ENCODE measurements at places on chromosomes 2 and 18.
A peak's percentile ranks its signal among the peaks of the same experiment; 100 is the strongest.

- DNase-seq: no peak
These were observed 167.5 kb downstream of the ALK start for GRCh38 chr2:29753671-29754444.

DNA sequence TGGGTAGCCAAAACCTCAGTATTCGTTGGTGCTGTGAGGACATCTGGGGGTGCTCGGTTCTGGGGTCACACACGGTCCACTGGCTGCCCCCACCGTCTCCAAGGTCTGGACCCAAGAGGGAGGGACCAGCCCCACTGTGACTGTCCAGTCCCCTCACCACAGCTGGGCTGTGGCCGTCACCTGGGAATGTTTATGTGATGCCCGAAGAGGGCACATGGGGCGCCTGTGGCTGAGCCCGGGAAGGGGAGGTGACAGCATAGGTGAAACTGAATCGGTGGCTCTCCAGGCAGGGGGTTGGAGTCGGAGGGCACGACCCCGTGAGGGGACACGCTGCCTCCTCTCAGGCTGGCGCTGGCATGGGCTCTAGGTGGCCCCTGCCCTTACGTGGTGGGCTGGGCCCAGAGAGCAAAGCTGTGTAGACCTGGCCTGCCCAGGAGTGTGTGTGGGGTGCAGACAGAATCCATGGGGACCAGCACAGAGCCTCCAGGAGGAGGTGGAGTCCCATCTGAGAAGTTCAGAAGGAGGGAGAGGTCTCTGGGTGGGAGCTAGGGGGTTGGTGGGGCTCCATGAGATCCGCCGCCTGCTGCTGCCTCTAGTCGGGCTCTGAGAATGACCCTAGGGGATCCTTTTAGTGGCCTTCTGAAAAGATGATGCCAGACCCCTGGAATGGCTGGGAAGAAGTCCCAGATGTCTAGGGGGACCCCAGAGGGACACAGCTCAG is 1.8 kb downstream of the BOK start:
- DNase-seq: no peak

DNA sequence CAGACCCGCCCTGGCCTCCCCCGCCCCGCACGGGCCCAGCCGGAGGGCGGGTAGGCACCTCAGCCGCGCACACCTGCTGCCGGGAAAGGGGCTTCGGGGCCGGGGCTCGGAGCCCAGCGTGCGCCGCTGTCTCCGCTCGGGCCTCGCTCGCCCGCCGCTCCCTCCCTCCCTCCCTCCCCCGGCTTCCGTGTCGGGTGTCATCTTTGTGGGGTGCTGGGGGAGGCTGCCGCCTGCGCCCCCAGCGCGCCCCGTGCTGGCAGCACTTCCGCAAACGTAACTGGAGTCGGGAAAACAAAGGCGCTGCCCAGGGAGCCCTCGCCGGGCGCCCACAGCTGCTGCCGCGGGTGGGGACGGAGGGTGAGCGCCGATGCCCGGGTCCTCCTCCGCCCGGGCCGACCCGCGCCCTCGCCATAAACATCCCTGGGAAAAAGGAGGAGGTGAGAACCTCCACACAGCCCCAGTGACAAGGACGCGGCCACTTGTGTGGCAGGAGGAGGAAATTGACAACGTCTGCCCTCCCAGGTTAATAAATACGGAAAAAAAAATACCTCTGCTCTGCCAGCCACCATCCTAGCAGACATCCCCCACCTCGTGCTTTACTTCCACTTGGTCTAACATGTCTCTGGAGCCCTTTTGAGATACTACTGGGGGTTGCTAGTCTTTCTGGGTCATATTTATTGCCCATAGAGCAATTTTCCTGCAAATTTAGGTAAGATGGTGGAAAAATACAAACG is 550 bp downstream of the MFSD6 start:
- peak; percentile 76 for DNase-seq

- DNase-seq: no peak
These were observed 73.0 kb downstream of the MYO1B start for GRCh38 chr2:191318037-191318728.

- peak; percentile 21 for DNase-seq
These were observed 60.7 kb downstream of the TTC27 start for GRCh38 chr2:32688541-32688940.

GRCh38 chr2:29011418-29012060 is 30.4 kb downstream of the TOGARAM2 start:
- DNase-seq: peak; percentile 32

DNA sequence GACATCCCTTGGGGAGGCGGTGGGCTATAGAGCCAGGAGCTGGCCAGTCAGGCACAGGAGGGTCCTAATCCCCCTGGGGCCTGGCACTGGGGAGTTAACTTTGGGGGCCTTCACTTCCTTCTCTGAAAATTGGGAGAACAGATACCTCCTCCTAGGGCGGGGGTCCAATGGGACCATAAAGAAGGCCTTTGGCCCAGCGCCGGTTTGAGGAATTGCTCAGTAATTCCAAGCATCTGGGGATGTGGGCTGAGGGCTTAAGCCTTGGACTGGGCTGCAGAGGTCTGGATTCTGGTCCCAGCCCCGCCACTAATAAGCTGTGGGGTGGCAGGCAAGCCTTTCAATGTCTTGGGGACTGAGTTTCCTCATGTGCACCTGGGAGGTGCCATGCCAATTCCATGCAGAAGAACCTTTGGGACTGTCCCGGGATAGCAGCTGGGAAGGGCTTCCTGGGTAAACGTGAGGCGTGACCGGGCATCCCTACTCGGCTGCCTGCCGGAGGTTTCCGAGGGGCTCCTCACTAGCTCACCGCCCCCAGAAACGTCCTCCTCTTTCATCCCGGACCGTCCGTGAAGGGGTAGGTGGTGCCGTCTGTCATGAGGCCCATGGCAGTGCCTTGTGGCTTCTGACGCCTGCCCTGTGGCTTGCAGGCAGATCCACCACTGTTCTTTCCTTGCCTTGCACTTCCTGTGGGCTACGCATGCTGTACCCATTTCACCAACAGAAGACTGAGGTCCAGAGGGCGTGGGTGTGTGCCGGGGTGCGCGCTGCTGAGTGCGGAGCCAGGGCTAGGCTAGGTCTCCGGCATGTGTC is 67.4 kb upstream of the HPCAL1 start:
- DNase-seq: no peak

DNA sequence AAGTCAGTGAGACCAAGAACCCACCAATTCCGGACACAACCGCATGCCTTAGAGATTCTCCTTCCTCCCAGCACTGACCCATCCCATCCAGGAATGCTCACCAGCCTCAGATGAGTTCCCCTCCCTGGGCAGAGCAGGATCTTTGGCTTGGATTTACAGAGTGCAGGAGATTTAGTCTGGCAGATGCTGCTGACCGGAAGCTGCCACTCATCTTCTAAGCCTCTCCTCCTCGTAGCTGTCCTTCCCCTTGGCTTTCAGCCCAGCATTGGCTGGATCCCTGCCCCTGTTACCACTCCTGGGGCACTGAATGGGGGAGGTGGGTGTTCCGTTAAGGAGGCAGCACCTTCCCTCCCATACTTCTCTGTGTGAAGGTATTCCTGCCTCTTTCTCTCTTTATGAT is 53.2 kb downstream of the VWA3B start:
- DNase-seq: no peak

DNA sequence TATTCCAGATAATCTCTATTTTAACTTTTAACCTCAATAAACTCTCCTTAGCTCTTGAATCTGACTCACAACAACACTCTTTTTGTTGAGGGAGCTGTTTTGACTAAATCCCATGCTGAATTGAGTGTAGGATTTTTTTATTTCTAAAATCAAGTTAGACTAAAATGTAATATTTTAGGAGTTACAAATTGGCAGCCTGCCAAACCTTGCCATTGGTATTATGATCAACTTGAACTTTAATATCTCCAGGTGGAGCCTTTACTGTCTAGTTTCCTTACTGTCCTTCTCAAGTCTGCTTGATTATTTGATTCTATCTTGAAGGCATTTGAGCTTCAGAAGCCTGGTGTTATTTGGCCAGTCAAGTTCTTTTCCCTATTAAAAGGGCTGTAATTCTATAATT is 8.7 kb downstream of the PIKFYVE start:
- no peak for DNase-seq

DNA sequence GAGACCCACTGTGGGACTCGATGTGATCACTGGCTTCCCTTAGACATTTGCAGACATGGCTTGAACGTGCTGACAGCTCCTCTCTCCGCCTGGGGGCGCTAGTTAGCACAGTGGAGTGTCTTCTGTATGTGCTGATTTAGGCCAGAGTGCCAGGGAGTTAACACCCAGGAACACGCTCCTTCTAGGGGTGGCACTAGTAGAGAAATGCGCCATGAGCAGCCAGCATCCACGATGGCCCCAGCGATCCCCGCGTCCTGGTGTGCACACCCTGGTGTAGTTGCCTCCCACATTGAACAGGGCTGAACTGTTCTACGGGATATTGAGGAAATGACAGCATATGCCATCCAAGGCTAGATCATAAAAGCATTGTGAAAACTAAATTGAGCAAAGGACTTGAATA is 11.4 kb upstream of the NMUR1 start:
- DNase-seq: no peak

DNA sequence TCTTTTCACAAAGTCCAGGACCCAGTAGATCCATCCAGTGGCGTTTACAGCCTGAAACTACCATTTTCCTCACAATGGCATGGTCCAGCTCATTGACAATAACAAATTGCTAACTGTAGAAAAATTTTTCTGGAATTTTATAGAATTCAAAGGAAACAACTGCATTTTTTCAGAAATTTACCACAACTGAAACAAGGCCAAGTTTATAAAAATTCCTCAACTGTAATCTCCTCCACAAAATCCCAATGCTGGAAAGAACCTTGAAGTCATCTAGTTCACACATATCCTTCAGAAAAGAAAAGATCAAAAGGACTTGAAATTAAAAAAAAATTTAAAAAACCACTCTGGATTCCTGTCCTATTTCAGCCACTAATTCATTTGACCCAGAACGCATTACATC is 226.0 kb upstream of the CTAGE1 start:
- no peak for DNase-seq

GRCh38 chr2:236706288-236706687 is 136.7 kb downstream of the ACKR3 start:
- DNase-seq: no peak

- DNase-seq: no peak
These were observed 87.1 kb upstream of the RAB6C start for GRCh38 chr2:129892360-129892759.

- no peak for DNase-seq
These were observed 52.5 kb downstream of the KCNF1 start for GRCh38 chr2:10964052-10964790.

GRCh38 chr18:47899107-47899840 is 31.2 kb downstream of the SMAD2 start:
- DNase-seq: no peak

All from activated CD4-positive, alpha-beta T cell treated with anti-CD3 and anti-CD28 coated beads, Interleukin-2, amount 50 U/mL, for 16 hours (primary cell).